A549 (cell line): ENCODE measurements at places on chromosomes 6 and 20. TPM values are rescaled to one million over a fixed set of nuclear protein-coding genes. Genes with fewer than 3 reads are reported as not detected.

SYNDIG1 gene
- 1.9 to 2.7 TPM (median 2.6 TPM) in 3 replicates for polyA plus RNA-seq

LRFN2 gene
- not detected in 3 replicates for polyA plus RNA-seq

ZFP64 gene
- 13.8 to 16.1 TPM (median 14.4 TPM) in 3 replicates for polyA plus RNA-seq

ADGB gene
- polyA plus RNA-seq, result not detected in 3 replicates

RAET1E gene
- polyA plus RNA-seq, result 3.3 to 5.4 TPM (median 4.5 TPM) in 3 replicates

UBE2C gene
- 188 to 212 TPM (median 189 TPM) in 3 replicates for polyA plus RNA-seq
